ENCODE measurements at places on chromosomes 11 and 22.

DNA sequence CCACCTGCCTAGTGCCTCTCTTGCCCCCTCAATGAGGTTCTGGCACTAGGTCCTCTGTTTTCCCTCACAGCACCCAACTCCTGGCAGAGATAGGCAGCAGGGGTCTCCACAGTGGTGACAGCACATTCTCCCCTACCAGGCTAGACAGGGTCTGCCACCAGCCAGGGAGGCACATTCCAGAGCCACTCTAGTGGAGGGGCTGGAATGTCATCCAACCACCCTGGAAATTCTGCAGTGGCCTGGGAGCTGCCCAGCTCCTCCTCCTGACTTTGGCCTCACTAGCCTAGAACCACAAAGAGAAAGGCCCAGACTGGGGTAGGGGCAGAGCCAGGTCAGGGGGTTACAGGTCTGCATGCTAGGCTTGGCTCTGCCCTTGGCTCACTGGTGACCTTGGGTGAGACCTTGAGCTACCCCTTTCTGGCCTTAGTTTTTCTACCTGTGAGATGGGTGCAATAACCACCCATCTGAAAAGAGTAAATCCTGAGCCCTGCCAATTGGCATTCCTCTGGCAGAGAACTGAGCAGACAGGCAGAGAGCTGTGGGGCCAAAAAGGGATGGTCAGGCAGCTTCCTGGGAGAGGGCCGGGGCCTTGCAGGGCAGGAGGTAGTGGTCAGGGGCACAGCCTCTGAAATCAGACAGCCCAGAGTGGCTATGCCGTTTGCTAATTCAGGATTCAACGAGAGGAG, 7.1 kb downstream of the P2RY2 start:
- no peak for DNase-seq

DNA sequence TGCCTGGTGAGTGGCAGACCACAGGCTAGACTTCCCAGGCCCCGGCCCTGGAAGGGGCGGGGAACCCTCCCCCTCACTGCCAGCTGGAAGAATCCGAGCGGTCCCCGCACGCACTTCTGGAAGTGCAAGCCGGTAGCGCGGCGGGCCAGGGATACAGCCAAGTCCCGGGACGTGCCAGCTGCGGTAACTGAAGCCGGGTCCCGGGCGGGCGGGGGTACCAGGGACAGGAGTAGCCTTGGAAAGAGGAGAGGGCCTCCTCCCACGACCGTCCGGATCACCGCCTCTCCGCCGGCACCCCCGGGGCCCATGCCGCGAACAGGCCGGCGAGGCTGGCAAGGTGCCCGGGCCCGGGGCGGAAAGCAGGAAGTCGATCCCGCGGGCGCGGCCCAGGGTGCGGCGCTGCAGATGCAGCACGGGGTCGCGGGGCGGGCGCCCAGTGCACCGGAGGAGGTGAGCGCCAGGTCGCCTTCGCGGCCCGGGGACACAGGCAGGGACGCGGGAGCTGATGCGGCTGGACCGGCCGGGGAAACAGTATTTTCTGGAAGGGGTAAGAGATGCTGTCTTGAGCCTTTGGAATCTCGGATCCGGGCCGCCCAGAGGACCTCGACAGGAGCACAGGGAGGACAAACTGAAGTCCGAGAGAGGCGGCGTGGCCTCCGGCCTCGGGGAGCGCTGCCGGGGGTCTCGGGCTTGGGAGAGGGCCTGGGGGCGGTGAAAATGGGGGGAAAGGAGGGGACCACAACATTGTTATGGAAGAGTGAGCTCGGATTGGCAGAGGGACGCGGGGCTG, 783 bp upstream of the SLC35C1 start:
- DNase-seq: peak; percentile 64

GRCh38 chr11:70900540-70900939, 351.8 kb downstream of the SHANK2 start:
- DNase-seq: no peak

DNA sequence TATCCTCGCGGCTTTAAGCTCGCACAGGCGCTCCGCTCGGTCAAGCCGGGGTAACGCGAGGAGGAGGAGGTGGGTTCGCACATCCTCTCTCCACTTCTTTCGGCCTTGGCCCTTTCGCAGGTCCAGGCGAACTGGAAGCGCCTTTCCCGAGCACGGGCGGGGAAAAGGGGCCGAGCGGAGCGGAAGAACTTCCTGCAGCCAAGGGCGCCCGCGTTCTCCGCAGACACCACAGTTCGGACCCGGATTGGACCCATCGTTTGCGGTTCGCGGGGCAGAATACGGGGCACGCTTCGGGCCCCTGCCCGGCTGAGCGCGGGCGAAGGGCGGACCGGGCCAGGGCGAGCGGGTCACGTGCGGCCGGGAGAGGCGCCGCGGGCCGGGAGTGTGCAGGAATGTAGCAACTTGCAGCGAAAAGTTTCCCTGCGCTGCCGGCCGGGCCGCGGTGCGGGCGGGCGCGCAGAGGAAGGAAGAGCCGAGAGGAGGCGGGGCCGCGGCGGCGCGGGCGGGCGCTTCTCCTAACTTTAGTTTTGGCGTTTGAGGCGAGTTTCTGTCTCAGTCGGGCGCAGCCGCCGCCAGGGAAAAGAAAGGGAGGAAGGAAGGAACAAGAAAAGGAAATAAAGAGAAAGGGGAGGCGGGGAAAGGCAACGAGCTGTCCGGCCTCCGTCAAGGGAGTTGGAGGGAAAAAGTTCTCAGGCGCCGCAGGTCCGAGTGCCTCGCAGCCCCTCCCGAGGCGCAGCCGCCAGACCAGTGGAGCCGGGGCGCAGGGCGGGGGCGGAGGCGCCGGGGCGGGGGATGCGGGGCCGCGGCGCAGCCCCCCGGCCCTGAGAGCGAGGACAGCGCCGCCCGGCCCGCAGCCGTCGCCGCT, at the start of gene YAP1:
TSS of gene YAP1 (plus strand) at position 552 of the 865 bp plus-strand sequence. CDS start 402 bp downstream, outside the sequence.
- DNase-seq: peak; percentile 70

- no peak for DNase-seq
Measured at GRCh38 chr11:86511086-86511551, 136.4 kb downstream of the CCDC81 start.

DNA sequence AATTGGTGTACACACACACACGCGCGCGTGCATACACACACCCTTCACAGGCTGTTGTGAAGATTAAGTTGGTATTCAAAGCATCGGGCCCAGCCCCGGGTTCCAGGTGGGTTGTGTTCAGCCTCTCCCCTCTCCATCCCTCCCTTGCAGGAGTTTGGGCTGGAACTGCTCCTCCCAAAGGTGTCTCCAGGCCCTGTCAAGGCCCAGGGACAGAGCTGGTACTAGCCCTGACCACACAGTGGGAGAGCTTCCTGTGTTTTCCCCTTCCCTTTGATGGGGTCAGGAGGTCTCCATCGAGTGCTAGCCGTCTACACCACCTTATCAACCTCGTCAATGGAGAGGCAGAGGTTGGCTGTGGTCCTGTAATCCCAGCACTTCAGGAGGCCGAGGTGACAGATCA, 36.5 kb upstream of the CSNK1E start:
- DNase-seq: no peak

GRCh38 chr11:31139479-31139878, 230.1 kb downstream of the DCDC1 start:
- DNase-seq: no peak

DNA sequence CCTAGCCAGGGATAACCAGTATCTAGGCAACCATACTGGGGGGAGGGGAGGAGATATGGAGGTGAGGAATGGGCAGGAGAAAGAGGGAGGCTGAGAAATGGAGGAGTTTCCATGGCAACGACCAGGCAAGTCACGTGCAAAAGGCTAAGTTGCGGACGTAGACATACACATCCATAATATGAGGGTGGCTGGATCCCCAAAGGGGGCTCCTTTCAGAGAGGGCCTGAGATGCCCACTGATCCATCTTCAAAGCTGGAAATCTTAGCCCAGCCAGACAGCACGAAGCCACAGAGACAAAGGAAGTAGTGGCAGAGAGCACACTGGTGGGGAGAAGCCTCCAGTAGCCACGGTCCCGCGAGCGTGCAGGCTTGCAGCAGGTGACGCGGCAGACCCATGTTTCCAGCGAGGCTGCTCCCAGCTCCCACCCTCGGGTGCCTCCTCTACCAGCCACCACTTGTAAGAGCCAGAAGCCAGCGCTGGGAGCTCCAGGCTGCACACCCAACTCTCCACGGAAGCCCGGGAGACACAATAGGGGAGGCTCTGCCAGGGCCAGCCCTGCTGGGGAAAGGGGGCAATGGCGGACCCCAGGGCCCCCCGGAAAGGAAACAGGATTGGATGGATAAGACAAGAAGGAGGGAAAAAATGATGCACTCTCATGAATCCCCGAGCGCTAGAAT, 938 bp downstream of the FXYD6 start:
- peak; percentile 21 for DNase-seq

DNA sequence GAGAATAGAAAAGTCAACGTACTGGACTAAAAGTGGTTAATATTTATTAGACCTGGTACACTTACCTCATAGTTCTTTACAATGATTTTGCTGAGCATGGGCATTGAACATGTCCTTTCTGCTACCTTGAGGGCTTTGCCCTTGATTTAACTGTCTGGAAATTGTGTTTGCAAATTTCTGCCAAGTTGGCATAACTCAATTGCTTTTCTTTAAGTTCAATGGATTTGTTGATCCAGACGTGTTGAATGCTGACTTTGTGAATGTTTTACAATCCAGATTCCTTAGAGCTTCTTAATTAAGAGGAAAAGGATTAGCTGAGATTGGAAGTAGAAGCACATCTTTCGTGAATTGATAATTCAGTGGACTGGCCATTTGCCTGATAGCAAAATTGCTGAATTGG, 7.2 kb upstream of the OR4X2 start:
- no peak for DNase-seq

DNA sequence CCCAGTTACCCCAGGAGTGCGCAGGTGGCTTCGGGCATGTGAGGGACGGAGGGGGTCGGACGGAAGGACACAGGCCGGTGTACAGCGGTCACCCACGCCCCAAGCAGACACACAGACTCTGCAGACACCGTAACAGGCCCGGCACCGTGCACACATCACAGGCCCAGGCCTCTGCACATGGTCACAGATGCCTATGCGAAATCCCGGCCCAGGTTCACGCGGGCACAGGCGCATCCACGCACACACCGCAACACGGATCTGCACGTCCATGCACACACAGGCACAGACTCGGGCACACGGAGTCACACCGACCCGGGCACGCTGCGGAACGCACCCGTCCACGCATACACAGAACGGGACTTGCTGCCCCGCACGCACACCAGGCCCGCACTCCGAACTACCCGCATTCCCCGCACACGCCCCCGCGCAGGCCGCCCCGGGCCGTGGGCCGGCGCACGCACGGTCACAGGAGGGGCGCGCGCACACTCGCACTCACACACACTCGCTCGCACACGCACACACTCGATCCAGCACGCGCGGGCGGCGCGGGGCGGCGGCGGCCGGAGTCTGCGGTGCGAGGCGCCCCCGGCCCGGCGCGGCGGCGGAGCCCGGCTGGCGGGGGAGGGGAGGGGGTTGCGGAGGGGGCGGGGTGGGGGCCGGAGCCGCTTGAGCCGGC, at the start of gene MGAT3:
TSS of gene MGAT3 (plus strand) at position 491 of the 676 bp plus-strand sequence. CDS start 30,336 bp downstream, outside the sequence.
- DNase-seq: no peak

DNA sequence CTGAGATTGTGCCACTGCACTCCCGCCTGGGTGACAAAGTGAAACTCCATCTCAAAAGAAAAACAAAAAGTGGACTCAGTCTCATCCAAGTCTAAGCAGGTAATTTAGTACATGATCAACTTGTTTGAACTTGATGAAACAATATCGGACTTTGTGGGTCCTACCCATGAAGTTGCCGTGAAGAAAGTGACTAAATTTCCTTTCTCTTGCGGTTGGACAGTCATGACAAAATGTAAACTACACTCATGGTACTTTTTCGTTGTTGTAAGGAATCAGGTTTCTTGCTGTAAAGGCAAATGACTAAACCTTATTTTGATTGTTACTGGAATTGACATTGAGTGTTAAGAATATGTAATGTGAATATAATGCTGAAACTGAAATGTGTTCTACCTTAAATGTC, 164.5 kb upstream of the PLET1 start:
- no peak for DNase-seq

Measured in CD4-positive, alpha-beta T cell treated with Interleukin-10 for 1 hour (primary cell).